ENCODE measurements at places on chromosomes 6 and 20.

GRCh38 chr6:53397283-53397682, 48.5 kb upstream of the ELOVL5 start:
- no peak for DNase-seq

DNA sequence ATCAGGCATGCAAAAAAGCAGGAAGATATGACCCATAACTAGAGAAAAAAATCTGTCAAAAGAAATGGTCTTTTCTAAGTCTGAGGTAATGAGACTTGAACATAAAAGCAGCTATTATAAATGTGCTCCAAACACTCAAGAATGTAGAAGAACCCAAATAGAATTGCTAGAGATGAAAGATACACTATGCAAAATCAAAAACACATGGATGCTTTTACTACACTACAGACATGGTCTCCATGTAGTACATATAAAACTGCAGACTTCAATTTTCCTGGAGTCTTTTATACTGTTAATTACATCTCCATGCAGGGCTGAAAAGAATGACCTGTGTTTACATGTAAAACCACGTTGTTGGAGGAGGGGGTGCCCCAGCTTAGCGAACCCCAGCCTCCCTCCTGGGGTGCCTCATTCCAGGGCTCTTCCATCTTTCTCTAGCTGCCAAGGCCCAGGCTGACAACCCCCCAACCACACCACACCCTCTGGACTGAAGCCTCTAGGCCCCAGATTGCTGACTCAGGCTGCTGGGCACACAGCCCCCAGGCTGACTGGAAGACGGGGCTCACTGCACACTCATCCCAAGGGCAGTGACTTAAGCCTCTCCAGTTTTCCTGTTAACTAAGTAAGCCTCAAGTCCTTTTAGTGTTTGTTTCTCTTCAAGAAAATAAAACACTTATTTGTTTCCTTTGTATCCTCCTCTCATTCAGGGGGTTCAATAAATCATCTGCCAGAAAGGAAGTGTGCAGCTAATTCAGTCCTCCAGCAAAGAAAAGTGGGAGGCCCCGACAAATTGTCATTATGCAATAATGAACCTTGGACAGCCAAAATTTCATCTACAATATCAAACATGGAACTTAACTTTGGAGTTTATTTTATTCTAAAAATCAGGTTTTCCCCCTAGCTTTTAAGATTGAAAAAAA, 26.0 kb upstream of the PLAGL1 start:
- no peak for DNase-seq

DNA sequence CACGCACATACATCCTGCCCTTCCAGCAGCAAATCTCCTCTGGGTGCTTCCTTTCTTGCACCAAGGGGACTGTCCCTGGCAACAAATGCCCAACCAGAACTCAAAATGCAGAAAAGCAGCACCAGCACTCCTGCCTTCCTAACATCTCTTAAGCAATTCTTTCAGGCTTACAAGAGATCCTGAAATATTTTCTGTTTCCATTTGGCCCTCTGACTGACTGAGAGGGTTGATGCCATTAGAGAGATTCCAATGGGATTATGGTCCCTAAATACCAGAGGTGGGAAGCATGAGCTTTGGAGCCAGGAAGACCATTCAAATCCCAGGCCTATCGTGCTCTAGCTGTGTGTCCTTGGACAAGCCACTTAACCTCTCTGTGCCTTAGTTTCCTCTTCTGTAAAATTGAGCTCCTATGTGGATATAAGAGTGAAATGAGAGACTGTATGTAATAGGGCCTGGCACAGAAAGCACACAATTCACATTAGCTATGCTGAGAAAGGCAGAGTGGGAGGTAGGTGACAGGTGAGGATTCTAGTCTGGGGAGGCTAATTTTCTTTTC, 56.8 kb downstream of the PRDM1 start:
- no peak for DNase-seq

DNA sequence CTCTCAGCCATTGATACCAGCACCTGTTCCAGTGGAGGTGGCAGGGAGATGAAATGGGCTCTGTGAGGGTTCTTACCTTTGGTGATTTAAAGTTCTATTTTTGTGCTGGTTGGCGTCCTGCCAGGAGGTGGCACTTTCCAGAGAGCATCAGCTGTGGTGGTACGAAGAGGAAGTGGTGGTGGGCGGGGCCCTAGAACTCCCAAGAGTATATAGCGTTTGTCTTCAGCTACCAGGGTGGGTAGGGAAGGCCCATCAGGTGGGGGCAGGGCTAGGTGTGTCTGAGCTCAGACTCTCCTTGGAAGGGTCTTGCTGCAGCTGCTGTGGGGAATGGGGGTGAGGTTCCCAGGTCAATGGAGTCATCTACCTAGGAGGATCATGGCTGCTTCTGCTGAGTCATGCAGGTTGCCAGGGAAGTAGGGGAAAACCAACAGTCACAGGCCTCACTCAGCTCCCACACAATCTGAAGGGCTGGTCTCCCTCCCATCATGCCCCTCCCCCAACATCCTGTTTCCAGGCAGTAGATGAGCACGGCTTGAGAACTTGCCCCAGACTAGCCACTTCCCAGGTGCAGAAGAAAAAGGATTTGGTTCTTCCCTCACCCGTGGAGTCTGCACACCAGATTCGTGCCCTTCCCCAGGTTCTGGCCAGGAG, 46.6 kb downstream of the MOXD1 start:
- no peak for DNase-seq

DNA sequence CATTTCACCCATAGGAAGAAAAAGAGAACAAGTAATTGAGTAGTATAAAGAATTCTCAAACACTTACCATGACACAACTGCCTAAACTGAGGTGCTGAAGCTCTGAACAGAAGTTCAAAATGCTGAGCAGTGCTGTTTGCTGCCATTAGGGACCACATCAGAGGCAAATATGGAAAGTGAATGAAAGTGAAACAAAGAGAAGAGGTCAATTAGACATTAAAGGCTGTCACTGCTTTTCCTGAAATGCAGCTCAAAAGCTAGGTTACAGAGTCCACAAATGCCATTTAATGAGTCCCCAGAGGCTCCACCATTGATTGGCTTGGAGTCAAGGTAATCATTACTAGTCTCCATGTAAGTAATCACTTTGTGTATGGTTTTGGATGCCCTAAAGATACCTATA, 46.1 kb downstream of the POU3F2 start:
- no peak for DNase-seq
